Type B pancreatic cell (in vitro differentiated cells): ENCODE measurements at places on chromosomes 1 and 21.

DNA sequence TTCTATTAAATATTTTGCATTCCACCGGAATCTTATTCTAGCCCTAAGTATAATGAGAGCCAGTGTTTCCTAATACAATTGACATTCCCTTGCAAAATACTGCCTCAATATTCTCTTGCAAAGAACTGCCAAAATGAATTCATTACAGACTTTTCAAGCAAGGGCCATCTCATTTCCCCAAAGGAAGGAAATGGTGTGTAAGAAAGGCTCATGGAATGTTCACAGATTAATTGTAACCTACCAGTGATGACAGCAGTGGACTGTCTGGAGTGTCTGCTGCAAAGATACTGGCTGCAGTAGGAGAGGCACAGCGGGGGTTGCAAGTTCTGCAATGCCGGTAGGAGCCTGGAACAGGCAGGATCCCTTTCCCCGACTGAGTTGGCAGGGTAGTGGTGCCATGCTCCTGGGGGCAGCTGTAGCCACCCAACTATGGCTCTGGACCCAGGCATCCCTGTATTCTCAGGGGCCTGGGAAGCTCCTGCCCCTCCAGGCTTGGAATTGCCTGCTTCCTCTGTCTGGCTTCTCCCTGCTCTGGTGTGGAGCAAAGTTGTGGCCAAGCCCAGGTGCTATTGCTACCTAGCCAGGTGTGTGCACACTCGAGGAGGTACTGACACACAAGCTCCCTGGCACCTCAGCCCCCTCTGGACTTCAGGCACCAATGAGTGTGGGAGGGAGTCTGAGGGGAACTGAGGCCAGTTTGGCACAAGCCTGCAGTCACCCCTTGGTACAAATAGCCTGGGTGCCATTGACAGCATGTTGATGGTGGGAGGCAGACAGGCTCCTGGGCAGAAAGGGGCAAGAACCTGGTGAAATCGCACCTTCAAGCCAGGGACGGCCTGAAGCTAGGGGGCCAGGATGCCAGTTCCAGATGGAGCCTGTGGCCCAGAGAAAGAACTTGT is 1371.0 kb downstream of the KCNT2 start:
- no peak for DNase-seq

DNA sequence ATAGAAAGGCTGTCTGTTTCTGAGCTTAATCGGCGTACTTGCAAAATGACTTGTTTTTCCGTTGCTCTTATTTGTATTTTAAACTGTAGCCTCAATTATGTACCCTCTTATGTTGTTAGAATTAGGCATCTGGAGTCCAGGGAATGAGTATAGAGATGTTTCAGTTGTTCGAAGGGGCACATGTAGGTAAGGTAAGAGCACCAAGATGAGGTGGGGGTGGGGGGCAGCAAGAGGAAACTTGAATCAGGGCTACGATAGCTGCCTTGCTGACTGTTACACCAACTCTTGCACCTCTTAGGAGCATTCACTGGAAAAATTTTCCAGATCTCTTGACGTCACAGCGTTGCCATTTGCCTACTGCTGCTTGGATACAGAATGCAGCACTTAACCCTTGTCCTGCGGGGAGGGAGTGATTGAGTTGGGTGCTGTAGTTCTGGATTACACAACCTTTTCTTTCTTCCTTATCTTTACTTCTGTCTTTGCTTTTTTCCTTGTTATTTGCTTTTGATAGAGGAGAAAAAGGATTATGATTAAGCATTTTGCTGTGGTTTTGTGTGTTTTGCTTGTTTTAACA is 3.2 kb downstream of the ATP1B1 start:
- no peak for DNase-seq

DNA sequence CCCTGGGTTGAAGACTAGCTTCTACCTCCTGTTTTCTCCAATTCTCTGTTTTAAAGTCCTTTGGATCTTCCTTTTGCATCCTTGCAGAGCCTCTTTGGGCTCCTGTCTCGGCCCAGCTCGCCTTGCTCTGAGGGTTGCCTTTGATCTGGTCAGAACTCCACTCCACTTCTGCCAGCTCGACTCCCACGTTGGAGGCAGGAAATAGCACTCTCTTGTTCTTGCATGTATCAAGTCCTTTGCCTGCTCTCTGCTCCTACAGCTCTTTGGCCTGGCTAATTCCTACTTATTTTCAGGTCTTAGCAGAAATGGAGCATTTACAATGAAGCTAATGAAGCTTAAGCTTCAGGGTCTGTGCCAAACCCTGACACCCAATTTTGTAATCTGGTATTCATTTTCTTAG is 21.1 kb upstream of the B3GALNT2 start:
- no peak for DNase-seq

- no peak for DNase-seq
Measured at GRCh38 chr1:24102961-24103360, 9.0 kb downstream of the MYOM3 start.

DNA sequence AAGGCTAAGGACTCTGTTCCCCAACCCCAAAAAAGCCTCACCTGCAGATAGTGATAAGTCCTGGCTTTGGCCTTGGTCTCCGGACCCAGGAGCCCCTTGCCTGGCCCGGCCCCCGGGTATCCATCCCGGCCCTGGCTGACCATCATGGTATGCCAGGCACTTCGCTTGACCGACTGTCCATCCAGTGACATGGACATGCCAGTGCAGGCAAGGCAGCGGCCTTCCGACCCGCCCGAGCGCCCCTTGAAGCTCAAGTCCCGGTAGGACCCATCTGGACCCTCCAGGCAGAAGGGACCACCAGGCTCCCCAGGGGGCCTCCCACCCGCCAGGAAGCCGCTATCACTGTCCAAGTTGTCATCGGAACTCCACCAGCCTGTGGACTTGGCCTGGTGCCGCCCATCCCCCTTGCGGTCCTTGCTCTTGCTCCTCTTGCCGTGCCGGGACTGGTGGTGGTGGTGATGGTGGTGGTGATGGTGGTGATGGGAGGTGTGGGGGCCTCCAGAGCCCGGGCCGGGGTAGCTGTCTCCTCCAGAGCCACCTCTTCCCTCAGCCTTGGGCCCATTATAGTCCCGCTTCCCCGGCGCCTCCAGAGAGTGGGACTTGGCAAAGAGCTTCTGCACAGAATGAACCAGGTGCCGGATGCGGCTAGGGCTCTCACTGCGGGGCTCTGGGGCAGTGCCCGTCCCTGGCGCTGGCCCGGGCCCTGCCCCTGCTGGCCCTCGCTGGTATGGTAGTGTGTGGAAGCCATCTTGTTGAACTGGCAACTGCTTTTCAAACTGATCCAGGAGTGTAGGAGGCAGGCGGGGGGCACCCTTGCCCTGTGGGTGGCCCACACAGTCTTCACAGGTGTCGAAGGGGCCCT is 25.0 kb downstream of the DLGAP3 start:
- DNase-seq = no peak

GRCh38 chr21:42195378-42196031 is 23.4 kb upstream of the ABCG1 start:
- no peak for DNase-seq
